ENCODE measurements at places on chromosomes 16 and 17.

- no peak for DNase-seq
Observed at GRCh38 chr16:67470359-67470758, 10.6 kb downstream of the ATP6V0D1 start.

GRCh38 chr17:60594734-60595133, 5.3 kb upstream of the PPM1D start:
- no peak for DNase-seq

DNA sequence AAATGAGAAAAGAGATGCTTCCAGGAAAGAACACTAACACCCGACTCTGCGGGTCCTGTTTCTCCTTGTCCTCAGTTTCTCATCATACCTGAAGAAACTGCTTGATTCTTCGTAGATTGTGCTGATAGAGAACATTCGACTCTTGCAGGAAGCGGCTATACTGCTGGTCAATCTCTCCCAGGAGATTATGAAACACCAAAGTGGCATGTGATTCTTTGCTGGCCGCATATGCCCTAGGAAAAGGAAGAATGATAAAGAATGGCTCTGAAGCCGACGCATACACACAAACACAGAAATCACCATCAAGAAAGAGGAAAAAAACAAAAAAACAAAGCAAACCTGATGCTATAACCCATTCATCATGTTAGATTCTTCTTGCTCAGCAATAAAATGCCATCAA, 41.8 kb downstream of the STAT3 start:
- DNase-seq = no peak

DNA sequence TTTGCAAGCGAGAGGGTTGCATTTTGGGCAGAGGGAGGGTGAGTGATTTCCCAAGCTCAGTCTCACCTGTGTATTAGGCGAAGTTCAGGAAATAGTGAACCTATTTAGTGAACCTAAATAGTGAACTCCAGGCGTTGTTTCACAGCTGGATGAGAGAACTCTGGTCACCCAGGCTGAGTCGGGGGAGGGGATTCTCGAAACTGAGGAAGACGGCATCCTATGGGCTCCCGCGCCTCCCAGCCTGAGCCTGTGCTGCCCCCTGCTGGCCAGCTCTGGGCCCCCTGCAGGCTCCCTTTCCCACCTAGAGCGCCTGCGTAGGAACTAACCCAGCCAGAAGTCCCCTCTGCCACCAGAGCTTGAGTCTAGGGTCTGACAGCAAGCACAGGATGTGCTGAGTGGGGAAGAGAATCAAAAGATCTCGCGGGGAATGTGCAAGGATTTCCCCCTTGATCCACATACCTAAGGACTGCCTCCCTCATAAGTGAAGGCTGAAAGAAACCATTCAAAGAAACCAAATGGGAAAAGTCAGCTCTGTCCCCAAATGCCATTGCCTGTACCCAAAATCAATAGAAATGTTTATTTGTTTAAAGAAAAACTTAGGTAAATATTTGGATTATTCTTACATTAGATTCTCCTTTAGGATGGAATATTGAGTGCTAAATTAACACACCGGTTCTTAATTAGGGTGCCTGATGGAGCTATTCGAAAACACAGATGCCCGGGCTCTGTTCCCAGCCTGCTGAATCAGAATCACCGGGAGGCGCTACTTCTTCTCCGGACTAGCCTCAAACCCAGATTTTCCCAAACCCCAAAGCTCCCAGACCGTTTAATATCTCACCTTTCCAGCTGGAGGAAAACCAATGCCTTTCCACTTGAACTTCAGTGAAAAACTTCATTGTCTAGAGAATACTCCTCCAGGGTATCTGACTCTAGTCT, 14.8 kb upstream of the MARVELD3 start:
- DNase-seq = peak; percentile 54

DNA sequence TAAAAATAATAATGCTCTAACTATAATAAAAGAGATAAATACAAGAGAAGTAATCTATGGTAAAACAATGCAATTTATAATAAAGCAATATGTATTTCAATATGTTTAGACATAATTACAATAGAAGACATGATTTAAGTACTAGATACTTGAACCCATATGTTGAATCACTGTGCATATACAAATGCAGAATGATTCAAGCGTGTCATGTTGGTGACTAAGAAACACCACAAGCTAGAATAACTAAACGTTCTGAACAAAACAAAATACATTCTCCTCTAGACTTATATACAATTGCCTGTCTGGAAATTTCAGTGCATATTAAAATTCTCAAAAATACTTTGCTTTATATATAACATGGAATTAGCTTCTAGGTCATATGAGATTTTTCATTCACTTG, 11.2 kb downstream of the TADA2A start:
- DNase-seq = no peak

- DNase-seq = no peak
Observed at GRCh38 chr17:32208436-32208835, 57.2 kb upstream of the RHBDL3 start.

DNA sequence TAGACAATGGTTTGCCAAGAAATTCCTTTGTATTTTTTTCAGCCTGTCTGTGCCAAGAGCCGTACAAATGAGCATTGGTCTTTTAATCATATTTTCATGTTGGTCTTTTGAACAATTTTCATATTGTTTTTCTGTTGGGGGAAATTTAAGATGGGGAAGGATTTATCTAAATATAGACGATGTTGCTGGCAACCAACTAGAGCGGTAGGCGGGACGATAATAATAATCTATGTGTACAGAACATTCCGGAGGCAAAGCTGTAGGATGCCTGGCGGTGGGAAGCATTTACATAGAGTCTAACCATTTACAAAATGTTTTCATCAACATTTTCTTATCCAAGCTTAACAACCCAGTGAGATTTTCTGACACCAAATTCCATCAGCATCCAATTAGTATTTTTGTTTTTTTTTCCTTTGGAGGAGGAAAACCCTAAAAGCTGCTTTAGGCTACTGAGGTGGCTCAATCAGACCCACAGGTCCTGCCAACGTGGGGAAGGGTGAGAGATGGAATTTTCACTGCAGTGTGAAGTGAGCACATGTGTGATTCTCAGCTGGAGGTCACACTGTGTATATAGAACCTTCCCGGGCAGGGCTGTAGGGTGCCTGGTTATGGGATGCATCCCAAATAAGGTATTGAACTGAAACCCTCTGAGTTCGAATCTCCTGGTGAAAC, 11.7 kb upstream of the SEC14L1 start:
- peak; percentile 57 for DNase-seq

DNA sequence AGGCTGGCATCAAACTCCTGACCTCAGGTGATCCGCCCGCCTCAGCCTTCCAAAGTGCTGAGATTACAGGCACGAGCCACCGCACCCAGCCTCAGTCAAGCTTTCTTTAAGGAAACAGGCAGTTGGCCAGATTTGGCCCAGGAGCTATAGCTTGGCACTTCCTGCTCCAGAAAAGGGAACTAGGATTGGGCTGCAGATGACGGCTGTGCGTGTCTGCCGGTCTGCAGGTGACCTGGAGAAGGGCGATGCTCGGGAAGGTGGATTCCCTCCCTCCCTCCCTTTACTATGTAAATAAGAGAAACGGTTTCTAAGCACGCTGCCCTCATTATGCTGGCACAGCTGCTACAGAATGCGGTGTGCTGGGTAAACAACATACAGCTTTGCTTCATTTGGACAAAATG, 215.9 kb downstream of the RPTOR start:
- no peak for DNase-seq

DNA sequence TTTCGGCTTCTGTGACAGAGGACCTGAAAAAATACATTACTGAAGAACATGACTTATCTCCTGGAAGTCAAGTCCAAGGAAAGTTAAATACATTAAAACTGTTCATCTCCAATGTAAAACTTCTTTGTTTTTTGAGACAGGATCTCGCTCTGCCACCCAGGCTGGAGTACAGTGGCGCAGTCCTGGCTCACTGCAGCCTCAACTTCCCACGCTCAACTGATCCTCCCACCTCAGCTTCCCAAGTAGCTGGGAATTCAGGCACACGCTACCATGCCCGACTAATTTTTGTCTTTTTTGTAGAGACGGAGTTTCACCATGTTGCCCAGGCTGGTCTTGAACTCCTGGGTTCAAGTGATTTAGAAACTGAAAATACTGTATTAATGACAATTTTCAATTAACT, 9.7 kb upstream of the TERB1 start:
- no peak for DNase-seq

DNA sequence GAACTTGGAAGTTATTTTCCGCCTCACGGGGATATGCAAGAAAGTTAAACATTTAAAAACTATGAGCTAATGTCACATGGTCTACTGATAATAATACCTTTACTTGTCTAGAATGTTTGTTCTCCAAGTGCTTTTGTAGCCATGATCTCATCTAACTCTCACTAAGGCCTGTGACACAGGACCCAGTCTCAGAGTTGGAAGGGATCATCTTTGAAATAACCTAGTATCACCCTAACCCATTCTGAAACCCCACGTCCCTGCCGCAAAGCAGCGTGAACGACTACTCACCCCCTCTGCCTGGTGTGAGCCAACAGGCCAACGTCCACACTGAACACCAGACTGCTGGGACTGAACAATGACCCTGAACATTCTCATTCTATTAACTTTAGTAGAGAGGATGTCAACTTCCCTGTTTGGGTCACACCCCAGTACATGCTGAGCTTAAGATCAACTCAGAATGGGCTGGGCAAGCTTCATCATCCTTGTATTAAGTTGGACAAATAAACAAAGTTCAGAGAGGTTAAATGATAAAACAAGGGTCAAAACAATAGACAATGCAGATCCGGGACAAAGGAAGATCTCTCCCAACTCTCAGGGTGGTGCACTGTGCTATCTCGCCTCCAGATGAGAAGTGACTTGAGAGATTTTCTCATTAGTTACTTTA, 54.8 kb upstream of the BCAR1 start:
- DNase-seq = no peak

DNA sequence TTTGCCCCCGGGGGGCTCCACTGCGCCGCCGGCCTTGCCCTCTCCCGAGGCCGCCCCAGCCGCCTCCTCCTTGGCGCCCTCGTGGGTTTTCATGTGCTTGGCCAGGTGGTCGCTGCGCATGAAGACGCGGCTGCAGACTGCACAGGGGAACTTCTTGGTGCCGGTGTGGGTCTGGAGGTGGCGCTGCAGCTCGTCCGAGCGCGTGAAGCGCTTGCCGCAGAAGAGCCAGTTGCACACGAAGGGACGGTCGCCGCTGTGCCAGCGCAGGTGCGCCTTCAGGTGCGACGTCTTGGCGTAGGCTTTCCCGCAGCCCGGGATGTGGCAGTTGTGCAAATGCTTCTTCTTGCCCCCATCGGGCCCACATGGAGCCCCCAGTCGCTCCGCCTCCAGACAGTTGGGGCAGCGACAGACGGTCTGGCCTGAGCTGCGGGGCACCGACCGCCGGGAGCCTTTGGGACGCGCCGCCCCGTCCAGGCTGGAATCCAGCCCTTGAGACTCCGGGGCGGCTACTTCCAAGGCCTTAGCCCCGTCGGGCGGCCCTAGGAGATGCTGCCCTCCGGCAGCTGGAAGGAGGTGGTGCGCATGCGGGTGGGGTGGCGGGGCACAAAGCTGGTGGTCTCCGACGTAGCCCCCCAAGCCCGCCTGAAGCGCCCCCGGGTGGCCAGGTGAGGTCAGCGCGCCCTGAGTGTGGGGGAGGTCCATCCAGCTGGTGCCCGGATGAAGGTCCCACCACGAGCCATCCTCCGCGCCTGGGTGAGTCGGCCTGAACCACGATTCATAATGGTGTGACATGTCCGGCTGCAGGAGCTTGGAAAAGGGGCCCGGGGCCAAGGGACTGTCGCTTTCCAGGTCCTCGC, 3.4 kb downstream of the SP6 start:
- DNase-seq = no peak

DNA sequence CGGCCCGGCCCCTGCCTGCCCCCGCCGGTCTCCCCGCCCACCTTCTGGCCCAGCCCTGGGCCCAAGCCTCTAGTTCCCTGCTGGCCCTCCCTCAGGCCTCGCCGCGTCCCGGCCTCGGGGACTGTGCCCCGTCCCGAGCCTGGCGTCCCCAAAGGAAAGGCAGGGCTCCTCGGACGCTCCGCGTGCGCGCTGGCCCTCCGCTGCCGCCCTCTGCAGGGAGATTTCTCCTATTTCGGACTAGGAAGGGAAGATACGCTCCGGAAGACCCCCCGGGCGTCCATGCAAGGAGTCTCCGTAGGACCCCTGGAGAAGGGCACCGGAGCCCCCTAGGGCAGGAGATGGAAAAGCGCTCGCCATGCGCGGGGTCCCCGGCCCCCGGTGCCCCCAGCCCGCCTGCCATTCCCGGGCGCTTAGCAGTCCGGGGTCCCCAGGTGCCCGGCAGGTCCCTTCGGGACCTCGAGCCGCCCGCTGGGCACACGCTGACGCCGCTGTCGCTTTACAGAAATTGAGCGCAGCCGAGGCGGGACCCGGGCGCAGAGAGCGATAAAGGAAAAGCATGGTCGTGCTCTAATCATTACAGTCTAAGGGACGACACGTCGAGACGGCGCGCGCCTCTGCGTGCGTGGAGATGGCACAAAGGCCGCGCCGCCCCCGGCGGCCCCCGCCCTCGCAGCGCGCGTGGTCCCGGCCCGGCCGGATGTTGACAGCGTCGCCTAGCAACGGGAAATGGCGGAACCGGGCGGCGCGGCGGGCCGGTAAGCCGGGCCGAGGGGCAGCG, at the start of gene CCDC40:
TSS of gene CCDC40 (plus strand) at position 706 of the 778 bp plus-strand sequence. CDS start at position 727, 21 bp downstream.
- DNase-seq = peak; percentile 66

DNA sequence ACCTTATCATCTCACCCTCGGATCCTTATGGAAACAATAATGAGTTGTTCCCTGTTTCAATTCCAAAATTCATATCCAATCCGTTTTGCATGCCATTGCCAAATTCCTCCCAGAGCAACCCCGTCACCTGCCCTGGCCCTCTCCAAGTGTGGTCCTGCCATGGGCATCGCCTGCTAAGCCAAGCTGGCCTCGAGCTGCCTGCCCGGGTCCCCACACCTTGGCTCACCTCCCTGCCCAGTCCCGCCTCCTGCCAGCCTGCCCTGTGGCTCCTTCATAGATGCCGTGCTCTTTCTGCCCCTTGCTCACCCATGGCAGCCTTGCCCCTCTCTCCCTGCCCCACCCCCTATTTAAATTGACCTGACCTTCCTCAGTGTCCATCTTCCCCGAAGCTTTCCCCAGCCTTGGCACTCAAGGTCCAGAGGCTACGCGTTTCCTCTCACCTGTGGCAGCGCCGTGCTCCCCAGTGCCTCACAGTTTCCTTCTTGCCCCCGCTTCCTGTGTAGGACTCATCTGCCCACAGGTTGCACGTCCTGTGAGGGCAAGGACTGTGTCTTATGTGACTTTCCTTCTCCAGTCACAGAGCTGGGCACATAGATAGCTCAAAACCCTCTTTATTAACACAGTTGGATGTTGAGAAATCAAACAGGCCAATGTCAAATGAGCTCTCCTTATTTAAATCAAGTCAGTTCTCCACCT, 12.7 kb downstream of the MAPT start:
- no peak for DNase-seq
